ENCODE measurements at places on chromosomes 6 and 20. TPM values are rescaled to one million over a fixed set of nuclear protein-coding genes. Genes with fewer than 3 reads are reported as not detected.

The TRAM2 gene
- total RNA-seq: 33.4 TPM

The PARD6B gene
- 41.8 TPM for total RNA-seq

The SOX18 gene
- 12.1 TPM for total RNA-seq

The CLPSL1 gene
- not detected for total RNA-seq

DNA sequence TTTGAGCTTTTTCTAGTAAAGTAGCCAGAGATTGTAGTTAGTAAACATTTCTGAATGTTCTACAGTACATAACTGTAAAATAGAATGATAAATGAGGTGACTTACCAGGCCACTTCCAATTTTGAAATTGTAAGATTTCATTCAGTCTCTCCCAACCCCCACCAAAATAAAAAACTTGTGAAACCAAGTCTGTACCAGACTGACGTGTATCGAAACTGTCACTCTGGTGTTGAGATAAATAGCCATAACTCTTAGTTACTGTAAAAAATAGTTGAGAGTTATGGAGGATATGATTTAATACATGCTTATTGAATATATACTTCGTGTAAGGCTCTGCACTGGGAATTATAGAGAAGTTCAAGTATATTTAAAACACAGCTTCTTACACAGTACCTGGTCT lies 455.7 kb downstream of the PLCB1 start:
- no peak for DNase-seq

GRCh38 chr6:151617539-151617938 lies 123.7 kb downstream of the CCDC170 start:
- no peak for DNase-seq

- no peak for DNase-seq
Measured at GRCh38 chr6:71072508-71072907, 115.6 kb upstream of the B3GAT2 start.

DNA sequence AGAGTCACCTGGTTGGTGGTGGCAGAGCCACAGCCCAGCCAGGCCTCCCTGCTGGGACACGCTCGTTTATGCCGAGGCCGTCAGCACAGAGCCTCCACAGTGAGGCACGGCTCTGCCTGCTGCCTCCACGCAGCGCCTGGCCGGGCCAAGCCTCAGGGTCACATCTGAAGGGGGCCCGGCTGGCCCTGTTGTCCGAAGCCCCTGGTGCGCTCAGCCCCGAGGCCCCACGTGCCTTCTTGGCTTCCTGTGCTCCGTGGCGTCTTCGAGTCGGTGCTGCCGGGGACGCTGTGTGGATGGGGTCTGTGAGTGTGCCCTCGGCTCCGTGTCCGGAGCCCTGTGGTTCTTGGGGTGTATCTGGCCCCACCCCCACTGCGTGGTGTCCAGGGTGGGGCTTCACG lies 10.4 kb upstream of the TNFRSF6B start:
- no peak for DNase-seq

DNA sequence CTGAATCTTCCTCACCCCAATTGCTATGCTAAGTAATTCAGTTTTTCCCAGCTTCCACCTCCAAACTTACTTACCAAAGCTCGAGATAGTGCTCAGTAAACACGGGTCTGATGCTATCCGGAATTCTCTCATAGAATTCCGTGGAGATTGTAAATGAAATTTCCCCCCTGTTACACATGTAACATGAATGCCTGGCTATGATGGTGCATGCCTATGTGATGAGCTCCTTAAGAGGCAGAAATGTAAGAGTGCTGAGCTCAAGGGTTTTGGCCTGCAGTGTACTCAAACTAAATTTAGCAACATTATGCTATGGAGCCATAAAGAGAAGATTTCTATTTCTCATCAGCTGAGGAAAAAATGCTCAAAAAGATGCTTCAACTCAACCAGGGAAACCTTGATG lies 133.4 kb upstream of the FUT9 start:
- DNase-seq: no peak

DNA sequence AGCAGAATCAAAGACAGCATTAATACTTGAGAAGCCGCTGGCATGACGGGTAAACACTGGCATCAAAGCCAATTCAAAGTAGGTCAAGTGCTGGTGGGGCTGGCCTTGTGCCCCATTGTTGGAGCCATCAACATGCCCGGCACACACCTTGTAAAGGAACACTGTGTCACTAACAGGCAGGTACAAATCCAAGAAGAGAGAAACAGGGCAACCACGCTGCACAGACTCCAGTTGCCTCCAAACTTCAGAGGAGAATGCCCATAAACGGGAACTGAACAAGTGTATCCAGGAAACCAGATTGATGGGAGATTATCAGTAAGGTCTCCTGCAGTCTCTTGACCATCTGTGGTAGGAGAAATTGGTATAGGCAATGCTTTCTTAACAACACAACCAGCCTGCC lies 127.0 kb upstream of the STXBP5 start:
- peak; percentile 6 for DNase-seq

DNA sequence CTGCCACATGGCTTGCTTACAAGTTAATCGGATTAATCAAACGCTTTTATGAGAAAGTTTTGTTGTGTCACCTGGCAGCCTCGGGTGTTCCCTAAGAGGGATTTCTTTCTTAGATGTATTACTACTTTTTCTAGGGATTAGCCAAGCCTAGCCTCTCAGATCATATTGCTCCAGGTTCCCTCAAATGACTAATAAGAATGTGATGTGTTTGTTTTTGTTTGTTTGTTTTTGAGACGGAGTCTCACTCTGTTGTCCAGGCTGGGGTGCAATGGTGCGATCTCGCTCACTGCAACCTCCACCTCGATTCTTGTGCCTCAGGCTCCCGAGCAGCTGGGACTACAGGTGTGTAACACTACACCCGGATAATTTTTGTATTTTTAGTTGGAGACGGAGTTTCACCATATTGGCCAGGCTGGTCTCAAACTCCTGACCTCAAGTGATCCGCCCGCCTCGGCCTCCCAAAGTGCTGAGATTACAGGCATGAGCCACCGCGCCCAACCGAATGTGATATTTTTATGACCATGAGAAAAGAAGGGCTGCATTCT lies 977 bp downstream of the HMGN4 start:
- DNase-seq: no peak

- DNase-seq: peak; percentile 71
Measured at GRCh38 chr6:63352069-63352543, 32.3 kb upstream of the LGSN start.
